Activated T-helper 17 cell treated with anti-CD3 and anti-CD28 coated beads, Interleukin-2, amount 50 U/mL, for 72 hours (primary cell): ENCODE measurements at places on chromosomes 11 and 22. TPM values are rescaled to one million over a fixed set of nuclear protein-coding genes. Genes with fewer than 3 reads are reported as not detected.

STIM1 gene
- 82.7 TPM for total RNA-seq

- no peak for ATAC-seq
Measured at GRCh38 chr11:77821349-77821851, 456 bp downstream of the AAMDC start.

GRCh38 chr22:31098632-31099110 lies 8.7 kb downstream of the SELENOM start:
- no peak for ATAC-seq

OR52E4 gene
- not detected for total RNA-seq

LRRC10B gene
- total RNA-seq = not detected

- ATAC-seq = no peak
Measured at GRCh38 chr11:70124321-70125000, 46.3 kb downstream of the ANO1 start.

GRCh38 chr11:116500026-116500946 lies 272.5 kb downstream of the BUD13 start:
- ATAC-seq = no peak

- ATAC-seq = peak; percentile 56
Measured at GRCh38 chr22:50530877-50531545, 1.2 kb upstream of the TYMP start.

GRCh38 chr22:46672731-46673130 lies 52.5 kb downstream of the GRAMD4 start:
- ATAC-seq = no peak

- no peak for ATAC-seq
Measured at GRCh38 chr11:60765355-60765754, 8.7 kb downstream of the MS4A15 start.
